ENCODE measurements at places on chromosomes 1 and 21.
A peak's percentile ranks its signal among the peaks of the same experiment; 100 is the strongest.

DNA sequence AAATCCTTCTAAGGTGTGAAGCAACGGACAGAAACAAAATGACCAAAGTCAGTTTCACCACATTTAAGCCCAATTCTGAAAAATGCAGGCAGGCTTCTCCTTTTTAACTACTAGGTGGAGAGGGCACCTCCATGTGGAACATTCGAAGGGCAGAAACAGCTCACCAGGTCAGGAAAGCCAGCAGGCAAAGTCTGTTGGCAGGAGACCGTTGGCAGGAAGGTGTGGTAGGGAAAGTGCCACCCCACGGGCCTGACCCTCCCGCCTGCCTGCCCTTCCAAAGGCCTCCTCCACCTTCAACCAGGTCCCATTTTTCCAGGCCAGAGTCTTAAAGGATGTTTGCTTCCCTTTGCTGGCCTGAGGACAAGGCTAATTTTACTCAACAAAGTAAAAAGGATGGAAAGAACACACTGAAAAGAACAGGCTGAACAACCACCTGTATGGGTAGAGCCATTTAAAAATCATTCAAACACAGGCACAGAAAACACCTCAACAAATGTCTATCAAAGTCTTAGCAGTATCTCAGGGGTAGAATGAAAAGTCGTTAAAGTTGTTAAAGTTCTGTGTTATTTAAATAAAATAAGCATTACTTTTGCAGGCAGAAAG is 26.4 kb downstream of the CAPZB start:
- DNase-seq: no peak

DNA sequence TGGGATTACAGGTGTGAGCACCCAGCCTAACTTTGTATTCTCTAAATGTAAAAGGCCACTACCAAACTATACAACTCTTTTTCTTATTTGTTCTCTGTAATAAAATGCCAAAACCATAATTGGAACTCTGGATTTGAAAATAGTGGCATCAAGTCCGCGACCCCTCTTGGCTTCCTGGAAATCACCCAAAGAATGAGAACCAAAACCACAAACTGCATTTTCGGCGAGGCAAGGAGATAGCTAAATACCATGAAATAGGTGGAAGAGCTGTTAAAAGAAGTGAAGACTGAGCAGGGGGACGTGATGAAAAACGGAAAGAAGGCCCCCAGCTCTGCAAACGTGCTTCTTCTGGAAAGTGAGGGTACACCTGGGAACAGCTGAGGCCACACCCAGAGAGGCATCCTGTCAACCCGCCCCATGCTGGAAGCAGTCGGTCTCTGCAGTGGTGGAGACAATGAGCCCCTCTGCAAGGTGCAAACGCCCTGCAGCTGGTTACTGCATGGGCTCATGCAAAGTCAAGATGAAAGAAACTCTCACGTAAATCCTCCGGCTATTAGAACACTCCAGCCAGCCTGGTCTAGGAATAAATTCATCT is 22.5 kb downstream of the VPS26C start:
- DNase-seq: peak; percentile 69

DNA sequence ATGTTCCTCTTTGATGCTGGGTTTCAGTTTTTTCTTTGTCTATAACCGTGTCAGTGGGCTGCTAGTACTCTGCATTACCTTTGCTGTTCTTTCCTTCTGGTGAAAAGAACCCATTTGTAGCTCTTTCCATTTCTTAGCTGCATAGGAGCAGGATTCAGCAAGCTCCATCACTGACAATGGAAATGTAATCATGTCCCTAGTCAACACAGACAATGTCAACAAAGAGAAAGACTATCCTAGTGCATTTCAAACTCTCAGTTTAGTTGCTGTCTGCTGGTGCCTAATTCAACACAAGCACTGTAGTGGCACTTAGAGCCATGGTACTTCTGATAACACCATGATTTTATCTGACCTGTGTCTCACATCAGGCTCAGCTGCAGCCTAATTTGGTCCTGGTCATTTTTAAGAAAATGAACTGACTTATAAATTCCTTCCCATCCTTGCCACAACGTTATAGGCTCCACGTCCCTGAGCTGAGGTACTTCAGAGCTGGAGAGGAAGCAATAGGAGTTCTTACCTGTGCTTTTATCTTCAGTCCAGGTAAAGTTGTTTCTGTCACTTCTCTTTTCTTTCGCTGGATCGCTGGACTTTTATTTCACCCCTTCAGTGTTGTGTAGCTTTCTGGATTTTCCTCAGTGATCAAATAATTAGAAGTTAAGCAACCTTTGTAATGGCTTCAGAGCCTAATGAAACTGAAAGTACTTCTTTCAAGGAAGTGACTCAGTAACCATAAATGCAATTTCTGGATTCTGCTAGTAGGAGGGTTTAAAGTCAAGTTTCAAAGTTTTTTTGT is at the start of gene GBP3:
GBP3 (minus strand) TSS at position 700 of the 793 bp plus-strand sequence. CDS start 2,145 bp downstream, outside the sequence.
- DNase-seq: no peak

DNA sequence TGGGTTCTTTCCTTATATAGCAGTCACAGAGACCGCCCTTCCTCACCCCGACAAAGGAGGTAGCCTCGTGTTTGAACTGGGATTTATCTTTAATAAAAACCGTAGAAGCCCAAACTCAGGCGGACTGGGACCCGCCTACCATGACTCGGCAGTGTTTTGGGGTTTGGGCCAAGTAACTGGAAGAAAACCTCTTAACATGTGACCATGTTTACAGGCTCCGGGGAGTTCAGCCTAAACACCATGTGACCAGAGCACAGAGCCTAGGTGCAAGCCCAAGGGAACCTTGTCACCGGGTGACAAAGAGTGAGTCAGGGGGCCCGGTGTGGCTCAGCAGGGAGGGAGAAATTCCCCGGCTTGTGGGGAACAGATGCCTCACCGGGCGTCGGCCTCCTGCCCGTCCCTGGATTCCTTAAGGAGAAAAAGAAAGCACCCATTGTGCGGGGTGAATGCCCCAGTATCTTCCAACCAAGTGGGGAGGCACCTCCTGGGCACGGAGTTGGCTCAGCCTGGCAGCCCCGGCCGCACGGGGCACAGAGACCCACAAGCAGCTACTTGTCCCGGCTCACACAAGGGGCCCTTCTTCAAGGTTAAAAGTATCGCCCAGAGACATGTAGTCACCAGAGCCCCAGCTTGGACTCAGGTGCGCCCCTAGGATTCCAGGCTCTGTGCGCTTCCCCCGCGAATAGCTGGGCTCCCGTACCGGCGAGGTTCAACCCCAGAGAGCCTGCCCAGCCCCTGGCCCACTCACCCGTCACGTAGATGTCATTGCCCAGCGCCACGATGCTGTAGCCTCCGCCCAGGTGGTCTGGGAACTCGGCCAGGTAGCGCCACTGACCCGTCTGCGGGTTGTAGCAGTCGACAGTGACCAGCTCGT is 1.4 kb downstream of the KLHL21 start:
- peak; percentile 92 for DNase-seq

DNA sequence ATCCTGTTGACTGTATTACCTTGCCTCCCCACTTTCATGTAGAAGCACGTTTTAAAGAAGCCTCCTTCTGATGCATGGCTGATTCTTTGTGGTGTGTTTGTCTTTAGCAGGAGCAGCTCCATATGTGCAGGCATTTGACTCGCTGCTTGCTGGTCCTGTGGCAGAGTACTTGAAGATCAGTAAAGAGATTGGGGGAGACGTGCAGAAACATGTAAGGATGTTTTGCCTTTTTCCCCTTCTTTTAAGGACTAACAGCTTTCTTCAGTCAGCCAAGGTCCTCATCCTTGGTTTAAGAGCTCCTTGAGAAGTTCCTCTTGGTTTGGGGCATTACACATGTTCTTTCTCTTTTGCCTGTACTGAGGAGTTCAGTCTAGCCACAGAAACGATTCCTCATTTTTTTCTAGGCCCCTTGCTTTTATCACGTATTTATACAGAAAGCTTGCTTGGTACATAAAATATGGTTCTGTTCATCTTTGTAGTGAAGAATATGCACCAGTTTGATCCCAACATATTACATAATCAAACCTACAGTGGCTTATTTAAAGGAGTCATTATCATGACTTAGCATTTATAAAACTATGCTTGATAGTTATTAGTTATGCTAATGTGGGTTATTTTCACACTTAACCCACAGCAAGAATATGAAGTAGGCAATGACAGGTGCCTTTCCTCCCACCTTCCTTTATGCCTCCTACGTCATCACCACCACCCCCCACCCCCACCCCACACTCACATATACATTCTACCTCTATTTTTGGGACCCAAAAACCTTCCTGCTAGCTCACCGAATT is 19.6 kb downstream of the CAP1 start:
- no peak for DNase-seq

- DNase-seq: no peak
Observed at GRCh38 chr1:28646040-28646439, 2.4 kb upstream of the RNU11 start.

GRCh38 chr1:12669529-12670068 is 25.7 kb downstream of the AADACL4 start:
- no peak for DNase-seq

- no peak for DNase-seq
Observed at GRCh38 chr1:113683384-113684152, 75.7 kb downstream of the PHTF1 start.

DNA sequence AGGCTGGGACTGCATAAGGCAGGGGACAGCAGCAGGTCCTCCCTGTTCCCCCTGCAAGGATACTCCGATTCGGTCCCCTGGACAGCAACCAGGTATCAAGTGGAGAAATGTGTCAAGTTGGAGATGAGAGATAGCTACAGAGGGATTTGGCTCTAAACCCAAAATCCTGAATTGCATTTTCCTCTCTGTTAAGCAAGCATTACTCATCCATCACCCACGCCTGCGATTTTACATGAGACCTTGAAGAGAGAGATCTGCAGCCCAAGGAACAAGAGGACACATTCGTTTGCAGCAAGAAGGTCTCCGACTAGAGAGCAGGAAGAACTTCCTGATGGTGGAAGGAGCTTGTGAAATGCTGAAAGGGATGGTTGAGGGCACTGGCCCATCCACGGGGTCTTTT is 21.9 kb downstream of the SYT2 start:
- DNase-seq: no peak

DNA sequence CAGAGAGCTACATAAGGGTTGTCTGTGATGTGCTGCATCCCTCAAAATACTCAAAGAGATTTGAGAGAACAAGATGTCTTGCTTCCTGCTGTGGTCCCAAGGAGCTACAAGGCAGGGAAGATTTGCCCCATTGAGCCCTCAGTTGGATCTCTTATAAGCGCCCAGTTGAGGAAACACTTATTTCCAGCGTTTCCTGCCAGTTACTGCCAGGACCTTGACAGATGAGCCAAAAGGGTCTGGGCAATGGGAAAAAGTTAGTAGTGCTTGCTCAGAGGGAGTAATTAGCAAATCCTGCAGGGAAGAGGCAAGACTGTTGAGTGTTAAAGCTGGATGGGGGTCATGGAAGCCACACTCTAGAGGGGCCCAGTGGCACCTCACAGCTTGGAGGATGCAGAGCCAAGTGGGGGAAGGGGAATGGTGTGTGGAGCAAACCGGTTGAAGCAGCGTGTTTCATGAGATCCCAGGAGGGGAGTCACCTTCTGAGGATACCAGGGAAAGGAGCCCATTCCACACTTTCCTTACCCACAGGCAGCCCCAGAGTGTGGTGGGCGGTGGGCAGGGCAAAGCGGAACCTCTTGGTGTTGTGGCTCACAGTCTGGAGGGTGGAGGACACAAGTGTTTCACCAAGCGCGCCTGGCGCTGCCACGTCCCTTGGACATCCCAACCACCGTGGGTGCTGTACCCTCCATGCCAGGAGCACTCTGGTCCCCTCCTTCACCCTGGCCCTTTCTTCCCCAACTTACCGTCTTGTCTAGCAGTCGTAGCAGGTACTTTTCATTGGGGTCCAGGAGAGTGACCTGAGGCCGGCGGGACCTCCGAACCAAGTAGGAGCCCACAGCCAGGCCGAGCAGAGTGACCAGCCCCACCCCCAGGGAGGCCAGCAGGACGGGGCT is 805 bp downstream of the CYB5R1 start:
- peak; percentile 12 for DNase-seq

- DNase-seq: no peak
Observed at GRCh38 chr1:2633366-2633935, 635 bp upstream of the MMEL1 start.

- no peak for DNase-seq
Observed at GRCh38 chr1:187121661-187122060, 292.9 kb downstream of the PLA2G4A start.

DNA sequence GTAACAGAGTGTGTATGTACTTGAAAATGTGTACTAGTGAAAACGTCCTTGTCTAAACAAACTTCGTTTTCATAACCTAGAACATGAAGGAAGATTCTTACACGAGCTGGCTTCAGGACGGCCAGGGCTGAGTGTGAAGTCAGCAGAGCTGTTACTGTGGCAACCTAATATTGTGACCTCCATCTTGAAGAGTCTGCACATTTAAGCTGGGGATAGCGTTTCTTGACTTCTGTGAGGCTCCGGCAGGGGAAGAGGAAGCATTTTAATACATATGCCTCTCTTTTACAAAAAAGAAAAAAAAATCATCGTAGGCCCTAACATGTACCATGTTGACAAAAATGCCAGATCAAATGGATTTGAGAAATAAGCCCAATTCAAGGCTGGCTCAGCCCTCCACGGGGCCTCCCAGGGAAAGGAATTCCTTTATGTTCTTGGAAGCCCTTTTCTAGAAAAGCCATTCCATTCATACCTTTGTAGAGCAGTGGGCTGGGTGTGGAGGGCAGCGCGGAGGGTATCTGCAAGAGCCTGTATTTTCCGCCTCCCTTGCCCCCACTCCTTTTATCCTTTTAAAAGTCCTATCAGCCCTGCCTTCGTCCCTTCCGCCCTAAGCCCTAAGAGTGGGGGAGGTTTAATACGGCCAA is 51.1 kb downstream of the SIM2 start:
- DNase-seq: no peak

DNA sequence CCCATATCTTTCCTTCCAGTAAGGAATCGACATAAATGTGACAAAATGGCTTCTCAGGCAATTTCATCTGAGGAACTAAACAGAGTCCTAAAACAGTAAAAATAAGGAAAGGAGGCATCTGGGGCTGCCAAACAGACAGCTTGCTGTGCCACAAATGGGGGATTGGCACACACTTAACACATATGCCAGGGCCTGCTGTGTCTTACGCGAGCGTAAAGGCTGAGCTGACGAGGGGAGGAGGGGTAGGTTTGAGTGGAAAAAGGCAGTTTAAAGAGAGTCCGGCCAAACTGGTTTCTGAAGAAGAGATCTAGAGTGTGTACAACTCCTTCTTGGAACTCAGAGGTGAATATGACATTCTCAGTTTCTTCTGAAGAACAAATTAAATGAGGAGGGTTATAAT is 244.1 kb upstream of the MAP1LC3C start:
- no peak for DNase-seq

DNA sequence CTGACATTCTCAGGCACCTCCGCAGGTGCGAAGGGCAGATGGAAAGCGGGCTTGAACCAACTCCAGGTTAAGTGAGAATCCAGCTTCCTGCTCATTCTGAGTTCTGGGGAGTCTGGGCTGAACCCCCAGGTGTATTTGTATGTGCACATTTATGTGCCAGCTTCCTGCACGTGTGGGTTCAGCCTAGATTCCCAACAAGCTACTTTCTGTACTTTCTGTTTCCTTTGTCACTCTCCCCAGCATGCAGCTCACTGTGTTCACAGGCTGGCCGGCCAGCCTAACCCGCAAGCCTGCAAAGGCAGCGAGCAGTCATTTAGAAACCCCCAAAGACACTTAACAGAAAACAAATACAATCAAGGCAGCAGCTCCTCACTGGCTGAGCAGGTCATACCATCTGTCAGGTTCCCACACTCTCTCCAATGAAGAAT is 1.3 kb upstream of the IL19 start:
- DNase-seq: peak; percentile 88

Measured in activated CD8-positive, alpha-beta T cell treated with anti-CD3 and anti-CD28 coated beads for 36 hours (primary cell).